ENCODE measurements at places on chromosomes 5 and 9.
A peak's percentile ranks its signal among the peaks of the same experiment; 100 is the strongest.

DNA sequence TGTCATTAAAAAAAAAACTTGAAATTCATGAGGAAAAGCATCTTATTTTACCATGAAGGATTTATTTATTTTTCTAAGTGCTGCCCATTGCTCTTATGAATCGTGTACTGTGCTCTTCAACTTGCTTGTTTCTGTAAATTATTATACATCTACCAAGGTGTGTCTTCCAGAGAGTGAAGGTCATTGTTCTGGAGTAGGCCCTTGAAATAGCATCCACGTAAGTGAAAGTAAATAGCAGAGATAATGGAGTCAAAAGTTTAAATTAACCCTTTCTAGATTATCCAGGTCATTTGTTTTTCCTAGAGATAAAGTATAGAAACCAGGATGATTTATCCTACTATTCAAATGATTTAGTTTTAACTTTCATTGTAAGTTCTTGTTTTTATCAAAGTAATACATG lies 473.1 kb downstream of the DIRAS2 start:
- DNase-seq, result no peak

DNA sequence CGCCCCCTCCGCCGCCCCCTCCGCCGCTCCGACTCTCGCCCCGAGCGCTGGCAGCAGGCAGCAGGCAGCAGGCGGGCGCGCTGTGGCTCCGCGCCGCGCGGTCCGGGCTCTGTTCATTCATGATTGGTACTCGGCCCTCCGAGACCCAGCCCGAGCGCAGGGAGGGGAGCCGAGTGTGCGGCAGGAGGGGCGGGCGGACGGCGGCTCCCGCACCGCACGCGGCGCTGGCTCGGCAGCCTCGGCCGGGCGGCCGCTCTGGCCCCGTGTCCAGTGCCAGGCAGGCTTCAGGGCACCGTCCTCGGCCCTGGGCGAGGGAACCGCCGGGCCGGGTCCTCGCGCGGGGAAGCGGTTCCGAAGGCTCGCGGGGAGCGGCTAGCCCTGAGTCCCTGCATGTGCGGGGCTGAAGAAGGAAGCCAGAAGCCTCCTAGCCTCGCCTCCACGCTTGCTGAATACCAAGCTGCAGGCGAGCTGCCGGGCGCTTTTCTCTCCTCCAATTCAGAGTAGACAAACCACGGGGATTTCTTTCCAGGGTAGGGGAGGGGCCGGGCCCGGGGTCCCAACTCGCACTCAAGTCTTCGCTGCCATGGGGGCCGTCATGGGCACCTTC lies at the start of gene KCNIP1:
Gene KCNIP1 (plus strand): TSS at position 31 of the 607 bp plus-strand sequence.
- peak; percentile 14 for DNase-seq

GRCh38 chr9:111828193-111828592 lies 33.5 kb upstream of the SHOC1 start:
- DNase-seq, result no peak

- no peak for DNase-seq
Observed at GRCh38 chr9:107809871-107810460, 320.4 kb upstream of the KLF4 start.

DNA sequence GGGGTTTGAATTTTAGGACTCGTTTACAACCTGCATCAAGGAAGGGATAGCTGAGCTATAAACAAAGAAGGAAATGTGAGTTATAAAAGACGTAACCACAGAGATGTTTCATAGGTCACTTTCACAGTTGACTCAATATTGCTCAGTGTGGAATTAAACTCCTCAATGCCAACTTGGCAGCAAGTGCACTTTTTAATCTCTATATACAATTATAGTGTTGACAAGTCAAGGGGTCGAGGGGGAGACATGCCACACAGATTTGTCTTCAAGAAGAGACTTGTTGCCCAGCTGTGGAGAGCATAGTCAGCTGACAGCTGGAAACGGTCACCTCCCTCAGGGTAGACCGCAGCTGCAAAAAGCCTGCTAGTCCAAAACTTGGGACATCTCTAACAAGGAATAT lies 163.4 kb upstream of the DMAC1 start:
- DNase-seq, result no peak

DNA sequence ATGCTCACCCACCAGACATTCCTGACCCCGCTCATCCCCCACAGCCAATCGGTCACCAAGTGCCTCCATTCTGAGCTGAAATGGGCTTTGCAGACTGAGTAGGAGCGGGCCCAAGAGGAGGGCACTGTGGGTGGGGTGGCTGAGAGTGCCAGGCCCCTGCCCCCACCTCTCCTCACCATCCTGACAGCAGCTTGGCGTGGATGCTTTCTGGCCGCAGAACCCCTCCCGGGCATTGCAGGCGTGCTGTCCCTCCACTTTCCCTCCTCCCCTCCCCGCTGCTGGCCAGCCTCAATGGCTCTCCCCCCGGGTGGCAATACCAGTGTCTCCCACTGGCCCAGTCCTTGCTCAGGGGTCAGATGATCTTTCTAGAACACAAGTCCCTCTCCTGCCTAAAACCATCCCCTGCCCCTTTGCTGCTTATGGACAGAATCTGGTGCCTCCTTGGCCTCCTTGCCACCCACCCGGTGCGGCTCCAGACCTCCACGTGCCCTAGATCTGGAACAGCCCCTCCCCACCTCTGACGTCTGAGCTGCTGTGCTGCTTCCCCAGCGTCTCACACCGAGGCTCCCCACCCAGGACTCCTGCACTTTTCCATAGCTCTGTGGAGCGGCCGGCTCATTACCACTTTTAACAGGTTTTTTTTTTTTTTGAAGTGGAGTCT lies 6.1 kb downstream of the FLT4 start:
- DNase-seq, result no peak

- DNase-seq, result no peak
Observed at GRCh38 chr5:90690307-90690706, 131.7 kb downstream of the ADGRV1 start.

GRCh38 chr9:32533336-32533735 lies 7.3 kb upstream of the RIGI start:
- DNase-seq, result no peak

DNA sequence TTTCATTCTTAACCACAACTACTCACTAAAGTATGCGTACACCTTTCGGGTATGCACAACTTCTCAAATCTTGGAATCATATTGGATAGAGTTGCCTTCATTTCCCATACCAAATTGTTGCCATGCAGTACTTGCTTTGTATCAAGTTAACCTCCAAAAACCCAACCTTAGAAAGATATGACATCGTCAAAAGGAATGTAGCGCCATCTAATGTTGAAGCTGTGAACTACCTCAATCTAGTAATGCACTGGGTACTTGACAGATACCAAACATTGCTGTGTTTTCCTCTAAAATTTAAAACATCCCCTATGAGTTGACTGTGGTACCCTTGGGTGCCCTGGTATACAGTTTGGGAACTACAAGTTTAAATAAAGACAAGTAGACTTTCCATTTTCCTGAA lies 318.4 kb downstream of the ARL15 start:
- DNase-seq, result no peak

- no peak for DNase-seq
Observed at GRCh38 chr9:20255052-20255451, 367.2 kb downstream of the MLLT3 start.

DNA sequence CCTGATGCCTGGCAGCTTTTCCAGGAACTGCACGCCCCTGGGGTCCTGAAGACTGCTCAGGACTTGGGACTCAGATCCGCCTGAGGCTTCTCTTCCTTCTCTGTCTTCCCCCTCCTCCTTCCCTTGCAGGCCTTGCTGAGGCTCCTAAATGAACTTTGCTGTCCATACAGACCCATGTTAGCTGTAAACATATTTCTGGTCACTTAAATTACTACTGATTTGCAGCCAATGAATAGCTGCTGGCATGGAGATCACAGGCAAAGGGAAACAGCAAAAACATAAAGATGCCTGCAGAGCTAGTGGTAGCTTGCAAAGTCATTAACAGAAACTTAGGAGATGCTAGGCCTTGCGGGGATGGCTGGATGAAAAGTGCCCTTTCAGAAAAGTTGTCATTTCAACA lies 261.9 kb downstream of the GADD45G start:
- no peak for DNase-seq

- DNase-seq, result no peak
Observed at GRCh38 chr5:68898951-68899471, 194.8 kb upstream of the SLC30A5 start.

DNA sequence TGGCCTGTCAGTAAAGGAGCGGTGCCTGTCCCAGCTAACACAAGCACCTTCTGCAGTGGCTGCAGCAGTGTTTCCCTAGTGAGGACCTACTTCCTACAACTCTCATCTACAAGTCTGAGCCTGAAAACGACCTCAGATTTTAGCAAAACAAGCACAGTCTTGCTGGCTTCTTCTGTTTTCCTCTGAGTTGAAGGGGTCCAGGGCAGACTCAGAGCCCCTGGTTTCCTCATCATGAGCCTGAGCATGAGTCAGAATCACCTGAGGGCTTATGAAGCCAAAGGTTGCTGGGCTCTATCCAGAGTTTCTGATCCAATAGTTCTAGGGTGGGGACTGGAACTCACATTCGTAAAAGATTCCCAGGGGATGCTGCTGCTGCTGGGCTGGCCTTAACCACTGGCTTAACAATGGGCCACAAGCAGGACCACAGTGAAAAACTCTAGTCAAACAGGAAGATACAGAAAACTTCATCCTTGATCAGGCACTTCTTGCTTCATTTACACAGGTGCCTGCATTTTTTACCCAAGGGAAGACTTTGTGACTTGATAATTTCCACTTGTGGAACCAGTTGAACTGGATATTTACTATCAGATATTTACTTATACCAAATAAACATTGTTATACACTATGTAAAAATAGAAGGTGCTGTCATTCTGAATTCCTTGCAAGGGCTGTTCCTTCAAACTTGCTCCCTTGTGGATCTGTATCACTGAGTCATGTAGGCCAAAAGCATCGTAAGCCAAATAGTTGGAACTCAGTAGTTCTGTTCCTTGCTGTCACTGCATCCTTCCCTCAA lies 4.3 kb upstream of the ACER2 start:
- no peak for DNase-seq

DNA sequence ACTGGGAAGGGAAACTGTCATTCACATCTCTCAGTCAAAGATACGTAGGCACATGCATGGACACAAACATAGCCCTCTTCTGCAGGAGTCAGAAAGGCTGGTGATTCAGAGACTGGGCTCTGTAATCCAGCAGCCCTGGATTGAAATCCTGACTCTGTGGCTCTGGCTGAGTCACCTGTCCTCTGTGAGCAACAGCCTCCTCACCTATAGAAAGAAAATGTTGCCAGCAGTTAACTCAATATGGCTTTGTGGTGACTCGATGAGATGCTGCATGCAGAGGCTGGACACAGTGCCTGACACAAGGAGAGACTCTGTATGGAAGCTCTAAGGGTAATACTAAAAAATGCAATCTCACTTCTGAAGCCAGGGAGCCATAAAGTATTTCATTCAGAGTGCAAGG lies 23.9 kb upstream of the CDKN2AIPNL start:
- DNase-seq, result no peak

DNA sequence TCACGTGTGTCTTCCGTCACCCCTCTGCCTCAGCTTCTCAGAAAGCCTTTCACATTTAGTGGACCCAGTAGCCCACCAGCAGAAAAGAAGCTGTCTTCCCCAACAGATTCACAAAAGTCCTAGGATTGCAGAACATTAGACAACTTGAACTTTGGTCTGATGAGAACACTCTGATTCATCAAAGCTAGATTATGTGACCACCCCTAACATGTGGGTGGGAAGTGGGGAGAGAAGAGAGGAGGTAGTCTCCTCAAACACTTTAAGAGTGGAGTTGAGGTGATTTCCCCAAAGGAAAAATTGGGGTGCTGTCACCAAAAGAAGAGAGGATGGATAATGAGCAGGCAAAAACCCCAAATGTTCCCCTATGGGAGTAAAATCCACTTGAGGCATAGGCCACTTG lies 41.4 kb upstream of the SMIM23 start:
- DNase-seq, result no peak

DNA sequence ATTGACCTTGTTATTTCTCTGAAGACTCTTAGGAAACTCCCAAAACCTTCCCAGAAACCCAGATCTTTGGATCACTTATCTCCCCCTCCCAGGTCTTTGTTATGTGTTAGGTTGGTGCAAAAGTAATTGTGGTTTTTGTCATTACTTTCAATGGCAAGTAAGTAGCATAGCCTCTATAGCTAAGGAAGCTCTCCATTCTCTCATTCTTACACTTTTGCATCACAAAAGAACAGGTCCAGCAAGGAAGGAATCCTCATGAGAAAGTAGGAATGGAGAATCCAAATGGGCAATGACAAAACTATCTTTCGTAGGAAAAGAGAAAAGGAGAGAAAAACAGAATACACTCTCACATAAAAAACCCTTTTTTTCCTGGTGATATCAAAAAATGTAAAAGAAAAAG lies 81.3 kb upstream of the ELAVL2 start:
- DNase-seq, result no peak

DNA sequence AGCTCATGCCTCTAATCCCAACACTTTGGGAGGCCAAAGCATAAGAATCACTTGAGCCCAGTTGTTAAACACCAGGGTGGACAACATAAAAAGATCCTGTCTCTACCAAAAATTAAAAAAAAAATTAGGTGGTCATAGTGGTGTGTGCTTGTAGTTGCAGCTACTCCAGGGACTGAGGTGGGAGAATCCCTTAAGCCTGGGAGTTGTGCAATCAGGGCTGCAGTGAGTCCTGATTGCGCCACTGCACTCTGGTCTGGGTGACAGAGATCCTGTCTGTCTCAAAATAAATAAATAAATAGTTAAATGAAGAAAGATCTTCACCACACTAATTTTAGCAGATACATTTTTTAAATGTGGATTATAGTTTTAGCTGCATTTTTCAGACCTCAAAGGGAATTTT lies 433.2 kb downstream of the MAT2B start:
- DNase-seq, result no peak
